ENCODE measurements at places on chromosomes 4 and X. TPM values are rescaled to one million over a fixed set of nuclear protein-coding genes. Genes with fewer than 3 reads are reported as not detected.

GRCh38 chrX:30653415-30654131 is at the start of gene GK:
Gene GK, plus strand, starts transcription at chrX:30653423. Its CDS starts 115 bp downstream, at chrX:30653538.
- peak; percentile 23 for DNase-seq
- H3K36me3 ChIP-seq = no peaks in the 10 kb centered on the region
- peak within 1 kb of the TSS; percentile 59 for H3K4me3 ChIP-seq
- no peaks in the 10 kb centered on the region for H3K4me1 ChIP-seq

DNA sequence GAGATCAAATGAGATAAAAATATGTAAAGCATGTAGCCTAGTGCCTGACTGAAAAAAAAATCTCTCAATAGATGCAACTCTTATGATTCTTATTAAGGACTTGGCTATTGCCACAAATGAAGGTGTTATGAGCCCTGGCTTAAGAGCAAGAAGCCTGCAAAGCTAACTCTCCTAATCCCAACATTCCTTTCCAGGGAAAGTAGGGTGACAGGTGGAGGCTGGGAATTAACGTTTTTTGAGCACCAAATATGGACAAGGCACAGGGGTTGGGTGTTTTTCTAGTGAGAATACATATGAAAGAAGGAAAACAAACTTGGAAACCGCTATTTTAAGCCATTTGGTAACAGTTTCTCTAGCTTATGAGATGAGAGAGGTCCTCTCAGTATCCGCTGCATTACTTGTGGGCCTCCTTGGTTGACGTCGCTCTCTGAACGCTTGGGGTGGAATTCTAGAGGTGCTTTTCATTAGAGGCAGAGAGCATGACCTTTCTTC is 2.4 kb downstream of the RHOH start:
- DNase-seq = no peak
- H3K27me3 ChIP-seq = no peaks in the 10 kb centered on the region
- peaks cover 2% of the 10 kb centered on the region for H3K4me1 ChIP-seq
- no peak overlapping the region for H3K27ac ChIP-seq
- H3K36me3 ChIP-seq = no peaks in the 10 kb centered on the region

- H3K4me1 ChIP-seq = peaks cover 1% of the 10 kb centered on the region
- no peaks in the 10 kb centered on the region for H3K27me3 ChIP-seq
- no peaks in the 10 kb centered on the region for H3K36me3 ChIP-seq
- no peak overlapping the region for H3K4me3 ChIP-seq
- DNase-seq = no peak
- H3K27ac ChIP-seq = no peak overlapping the region
Measured at GRCh38 chrX:9498236-9498635, 33.4 kb downstream of the TBL1X start.

DNA sequence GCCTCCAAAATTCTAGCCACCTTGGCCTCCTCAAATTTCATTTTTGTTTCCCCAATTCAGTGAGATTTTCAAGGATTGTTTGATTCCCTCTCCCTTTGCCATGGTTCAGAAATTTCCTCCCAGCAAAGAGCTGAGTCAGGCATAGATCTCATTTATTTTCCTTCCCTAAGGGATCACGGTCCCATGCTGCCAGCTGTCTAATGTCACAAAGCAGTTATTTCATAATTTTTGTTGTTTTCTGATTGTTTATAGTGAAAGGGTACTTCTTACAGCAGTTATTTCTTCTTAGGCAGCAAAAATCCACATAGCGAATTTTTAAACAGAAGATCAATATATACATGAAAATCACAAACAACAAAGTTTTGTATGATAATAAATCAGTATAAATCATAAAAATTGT is 470.5 kb upstream of the MAGEB18 start:
- H3K4me3 ChIP-seq = no peak overlapping the region
- H3K27me3 ChIP-seq = no peaks in the 10 kb centered on the region
- H3K36me3 ChIP-seq = no peaks in the 10 kb centered on the region

DNA sequence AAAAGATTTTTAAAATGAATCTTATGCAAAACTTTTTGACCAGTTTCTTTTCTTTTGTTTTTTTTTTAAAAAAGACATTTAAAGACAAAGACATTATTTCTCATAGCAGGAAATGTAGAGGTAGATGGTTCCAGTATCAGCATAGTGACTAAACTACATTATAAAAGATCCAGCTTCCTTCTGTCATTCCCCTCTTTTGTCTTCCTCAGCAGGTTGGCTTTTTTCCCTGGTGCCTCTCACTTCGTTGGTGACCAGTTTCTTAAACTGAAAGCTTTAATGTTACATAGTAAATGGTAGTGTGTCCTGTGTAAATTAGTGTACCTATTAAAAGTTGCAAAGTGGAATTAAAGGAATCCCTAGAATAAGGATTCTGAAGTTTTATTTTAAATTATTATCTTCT is 36.1 kb downstream of the DCK start:
- no peak overlapping the region for H3K27ac ChIP-seq
- H3K4me1 ChIP-seq = no peaks in the 10 kb centered on the region
- no peaks in the 10 kb centered on the region for H3K36me3 ChIP-seq
- no peaks in the 10 kb centered on the region for H3K27me3 ChIP-seq
- no peak for DNase-seq

- H3K4me3 ChIP-seq = no peak overlapping the region
- DNase-seq = no peak
- peaks cover 18% of the 10 kb centered on the region for H3K4me1 ChIP-seq
- H3K27ac ChIP-seq = no peak overlapping the region
- H3K27me3 ChIP-seq = no peaks in the 10 kb centered on the region
- H3K36me3 ChIP-seq = no peaks in the 10 kb centered on the region
Measured at GRCh38 chr4:10090467-10091250, 25.9 kb downstream of the WDR1 start.

- H3K27ac ChIP-seq = no peak overlapping the region
- no peaks in the 10 kb centered on the region for H3K4me1 ChIP-seq
- no peak overlapping the region for H3K4me3 ChIP-seq
- H3K27me3 ChIP-seq = no peaks in the 10 kb centered on the region
- no peak for DNase-seq
- H3K36me3 ChIP-seq = no peaks in the 10 kb centered on the region
Measured at GRCh38 chr4:37436546-37436945, 192.0 kb downstream of the NWD2 start.

DNA sequence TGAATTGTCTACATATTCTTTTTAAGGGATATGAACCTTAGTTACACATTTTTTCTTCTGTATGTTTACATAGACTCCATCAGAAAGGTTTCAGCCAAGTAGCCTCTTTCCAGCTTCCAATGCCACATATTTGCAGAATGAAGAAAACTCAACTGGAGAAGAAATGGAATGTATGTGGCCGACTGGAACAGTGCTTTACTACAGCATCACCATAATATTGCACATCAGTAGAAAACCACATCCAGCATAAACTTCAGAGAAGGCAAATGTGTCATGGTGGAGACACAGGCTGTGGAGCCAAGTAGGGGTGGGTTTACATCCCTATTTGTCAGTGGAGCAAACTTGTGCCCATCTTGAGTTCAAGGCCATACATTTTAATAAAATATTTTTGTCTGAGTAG is 204.8 kb upstream of the LDB2 start:
- no peak overlapping the region for H3K27ac ChIP-seq
- no peak for DNase-seq
- H3K27me3 ChIP-seq = no peaks in the 10 kb centered on the region
- H3K36me3 ChIP-seq = no peaks in the 10 kb centered on the region
- no peak overlapping the region for H3K4me3 ChIP-seq

GRCh38 chr4:14742054-14742453 is 260.2 kb upstream of the CPEB2 start:
- no peak overlapping the region for H3K4me3 ChIP-seq
- no peaks in the 10 kb centered on the region for H3K4me1 ChIP-seq
- no peaks in the 10 kb centered on the region for H3K36me3 ChIP-seq
- no peaks in the 10 kb centered on the region for H3K27me3 ChIP-seq
- no peak for DNase-seq
- H3K27ac ChIP-seq = no peak overlapping the region

GRCh38 chr4:26522478-26522877 is 32.2 kb upstream of the CCKAR start:
- no peaks in the 10 kb centered on the region for H3K36me3 ChIP-seq
- H3K4me3 ChIP-seq = no peak overlapping the region
- no peaks in the 10 kb centered on the region for H3K4me1 ChIP-seq
- no peak overlapping the region for H3K27ac ChIP-seq

GRCh38 chrX:32501606-32502005 is 709.7 kb downstream of the DMD start:
- no peak for DNase-seq
- no peaks in the 10 kb centered on the region for H3K27me3 ChIP-seq
- no peak overlapping the region for H3K4me3 ChIP-seq
- no peaks in the 10 kb centered on the region for H3K4me1 ChIP-seq
- H3K27ac ChIP-seq = no peak overlapping the region
- H3K36me3 ChIP-seq = no peaks in the 10 kb centered on the region

GRCh38 chr4:120010646-120011045 is 56.0 kb downstream of the MAD2L1 start:
- no peak for DNase-seq
- H3K4me1 ChIP-seq = peaks cover 2% of the 10 kb centered on the region
- H3K4me3 ChIP-seq = no peak overlapping the region
- no peaks in the 10 kb centered on the region for H3K36me3 ChIP-seq
- H3K27ac ChIP-seq = no peak overlapping the region
- H3K27me3 ChIP-seq = no peaks in the 10 kb centered on the region

DNA sequence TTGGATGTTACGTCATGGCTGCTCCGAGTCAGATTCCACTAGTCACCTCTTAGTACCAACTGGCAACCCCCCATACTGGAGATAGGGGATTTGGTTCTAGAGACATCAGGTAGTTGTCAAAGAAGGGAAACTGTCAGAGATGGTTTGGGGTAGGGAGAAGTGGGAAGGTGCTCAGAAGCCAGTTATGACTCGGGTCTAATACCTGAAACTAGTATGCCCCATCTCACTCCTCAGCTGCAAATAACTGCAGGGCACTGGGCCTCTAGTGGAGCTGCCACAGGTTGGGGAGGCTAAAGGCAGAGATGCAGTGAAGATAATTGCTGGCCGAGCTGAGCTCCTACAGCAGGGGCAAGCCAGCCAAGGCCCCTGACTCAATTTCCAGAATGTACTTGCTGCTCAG is 30.0 kb downstream of the OTUD6A start:
- DNase-seq = no peak
- H3K27ac ChIP-seq = no peak overlapping the region
- H3K36me3 ChIP-seq = no peaks in the 10 kb centered on the region
- no peak overlapping the region for H3K4me3 ChIP-seq
- H3K4me1 ChIP-seq = no peaks in the 10 kb centered on the region

- no peak overlapping the region for H3K4me3 ChIP-seq
- DNase-seq = no peak
- no peak overlapping the region for H3K27ac ChIP-seq
- H3K36me3 ChIP-seq = no peaks in the 10 kb centered on the region
Measured at GRCh38 chrX:68835104-68835442, 6.3 kb downstream of the EFNB1 start.

DNA sequence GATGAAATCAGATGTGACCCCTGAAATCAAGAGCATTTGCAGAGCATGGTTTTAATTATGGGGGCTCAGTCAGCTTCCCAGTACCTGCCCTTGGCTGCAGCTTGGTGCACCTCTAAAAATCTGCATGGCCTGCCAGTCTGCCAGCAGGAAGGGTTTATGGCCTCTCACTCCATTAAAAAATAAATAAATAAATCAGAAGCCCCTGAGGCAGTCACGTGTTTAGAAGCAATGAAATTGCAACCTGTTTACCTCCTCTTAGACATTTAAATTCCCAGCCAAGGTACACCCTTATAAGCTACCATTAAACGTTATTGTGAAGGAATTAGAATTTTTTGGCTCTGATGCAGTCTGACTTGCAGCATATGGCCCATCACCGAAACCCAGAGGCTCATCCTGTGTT is 114.0 kb upstream of the LDB2 start:
- no peaks in the 10 kb centered on the region for H3K36me3 ChIP-seq

- no peaks in the 10 kb centered on the region for H3K36me3 ChIP-seq
- no peaks in the 10 kb centered on the region for H3K4me1 ChIP-seq
- no peak overlapping the region for H3K27ac ChIP-seq
- no peak overlapping the region for H3K4me3 ChIP-seq
- no peak for DNase-seq
Measured at GRCh38 chr4:14994242-14994641, 8.0 kb upstream of the CPEB2 start.

GRCh38 chrX:38699121-38699520 is 102.1 kb upstream of the MID1IP1 start:
- no peaks in the 10 kb centered on the region for H3K27me3 ChIP-seq
- no peaks in the 10 kb centered on the region for H3K36me3 ChIP-seq
- no peak overlapping the region for H3K4me3 ChIP-seq
- H3K4me1 ChIP-seq = no peaks in the 10 kb centered on the region
- H3K27ac ChIP-seq = no peak overlapping the region

- no peaks in the 10 kb centered on the region for H3K36me3 ChIP-seq
- DNase-seq = no peak
- H3K27me3 ChIP-seq = no peaks in the 10 kb centered on the region
- H3K27ac ChIP-seq = no peak overlapping the region
- no peak overlapping the region for H3K4me3 ChIP-seq
Measured at GRCh38 chrX:46941341-46941740, 29.1 kb downstream of the JADE3 start.

DNA sequence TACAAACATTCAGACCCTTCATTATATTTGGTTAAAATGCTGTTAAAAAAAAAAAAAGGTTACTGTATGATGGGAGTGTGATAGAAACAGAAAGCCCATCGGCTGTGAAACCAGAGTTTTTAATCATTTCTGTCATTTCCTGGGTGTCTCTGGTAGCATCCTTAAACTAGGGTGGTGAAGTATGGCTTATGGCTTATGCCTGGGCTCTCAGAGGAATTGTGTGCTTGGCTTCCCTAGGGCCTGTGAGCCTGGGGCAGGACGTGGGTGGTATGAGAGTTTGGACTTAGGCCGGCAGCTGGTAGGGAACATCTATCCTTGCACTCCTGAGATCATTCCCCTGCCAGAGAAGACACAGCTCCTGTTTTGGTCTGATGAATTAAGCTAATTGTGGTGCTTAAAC is 52.2 kb downstream of the DCUN1D4 start:
- no peak overlapping the region for H3K4me3 ChIP-seq
- peaks cover 3% of the 10 kb centered on the region for H3K4me1 ChIP-seq
- DNase-seq = no peak
- no peaks in the 10 kb centered on the region for H3K36me3 ChIP-seq
- no peak overlapping the region for H3K27ac ChIP-seq

The RBM41 gene
- total RNA-seq = 12.0 TPM

The MAGEA11 gene
- total RNA-seq = not detected

The SPANXN2 gene
- total RNA-seq = not detected

The IL1RAPL1 gene
- total RNA-seq = 0.80 TPM

The ACE2 gene
- 3.4 TPM for total RNA-seq

The PRKG2 gene
- 0.08 TPM for total RNA-seq

The SPON2 gene
- 19.9 TPM for total RNA-seq

The TCEAL5 gene
- not detected for total RNA-seq

The RASGEF1B gene
- total RNA-seq = 2.8 TPM

The NLRP2B gene
- total RNA-seq = not detected

The ITGB1BP2 gene
- total RNA-seq = 2.4 TPM

The SRPX2 gene
- total RNA-seq = 14.2 TPM

The MAGED4B gene
- total RNA-seq = 35.5 TPM

The KLHL5 gene
- 34.1 TPM for total RNA-seq

The SLBP gene
- 33.9 TPM for total RNA-seq

Measured in ovary (tissue), 10 donors.